ENCODE measurements at places on chromosomes 5 and 9. TPM values are rescaled to one million over a fixed set of nuclear protein-coding genes. Genes with fewer than 3 reads are reported as not detected.

DNA sequence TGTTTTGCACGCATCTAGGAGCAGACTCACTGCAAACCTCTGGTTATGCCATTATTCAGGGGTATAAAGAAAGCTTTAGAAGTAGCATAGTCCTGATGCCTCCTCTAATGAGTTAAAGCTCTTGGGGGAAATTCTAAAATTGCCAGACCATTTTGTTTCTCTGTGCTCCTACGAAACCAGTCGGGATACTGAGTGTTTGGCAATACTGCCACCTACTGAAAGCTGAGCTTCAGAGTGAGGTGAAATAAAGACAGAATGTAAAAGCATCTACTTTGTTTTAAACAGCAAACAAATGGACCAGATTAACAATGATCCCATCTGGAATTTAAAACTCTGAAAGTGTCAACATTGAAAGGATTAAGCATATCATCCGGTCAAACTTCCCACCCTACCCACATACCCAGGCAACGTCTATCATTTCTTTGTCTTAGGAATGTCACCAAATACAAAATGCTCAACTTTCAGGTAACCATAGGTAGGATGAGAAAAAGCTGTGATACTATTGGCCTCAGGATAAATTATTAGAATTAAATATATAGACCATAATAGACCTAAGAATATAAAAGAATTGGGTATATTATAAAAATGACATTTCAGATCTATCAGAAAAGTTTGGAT, 77.8 kb upstream of the SHISAL2B start:
- DNase-seq: no peak

- no peak for DNase-seq
Observed at GRCh38 chr5:350355-350754, 28.8 kb downstream of the AHRR start.

Gene AFAP1L1
- 15.4 TPM for total RNA-seq

Gene SPOCK1
- total RNA-seq: 7.3 TPM

Measured in spleen (tissue), 13 donors.